Fibroblast of the aortic adventitia (primary cell): ENCODE measurements at places on chromosomes 7 and 10.

- DNase-seq, result peak; percentile 11
Measured at GRCh38 chr10:122258136-122259074, 12.7 kb upstream of the BTBD16 start.

DNA sequence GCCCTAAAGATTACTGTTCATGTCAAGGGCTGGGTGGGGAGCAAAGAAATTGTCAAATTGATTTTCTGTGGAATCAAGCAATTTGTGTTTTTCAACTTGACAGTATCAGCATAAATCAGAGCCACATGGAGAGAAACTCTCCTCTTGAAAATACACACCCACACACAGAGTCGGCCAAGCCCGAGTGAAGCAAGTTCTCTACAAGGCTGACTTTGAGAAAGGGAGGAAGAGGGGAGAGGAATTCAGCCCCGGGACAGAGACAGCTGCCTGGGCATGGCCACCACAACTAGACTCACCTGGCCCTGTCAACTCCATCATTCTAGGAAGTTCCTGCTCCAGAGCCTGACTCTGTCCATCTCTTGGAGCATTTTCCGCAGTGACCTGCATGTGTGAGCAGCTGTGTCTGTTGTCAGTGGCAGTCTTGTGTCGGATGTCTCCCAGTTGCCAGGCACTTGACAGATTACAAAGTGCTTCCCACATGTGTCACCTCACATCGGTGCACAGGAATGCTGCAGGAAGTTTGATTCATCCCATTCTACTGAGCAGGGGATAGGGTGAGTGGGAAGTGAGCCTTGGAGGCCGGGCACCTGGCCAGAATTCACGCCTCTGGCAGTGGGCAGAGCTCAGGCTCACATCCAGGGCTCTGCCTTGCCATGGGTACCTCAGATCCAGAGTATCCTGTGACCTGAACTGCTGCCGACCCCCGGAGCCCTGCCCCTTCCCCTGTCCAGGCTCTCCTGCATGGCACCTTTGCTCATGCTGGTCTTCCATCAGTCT lies 37.9 kb downstream of the ADAM12 start:
- DNase-seq, result peak; percentile 87

DNA sequence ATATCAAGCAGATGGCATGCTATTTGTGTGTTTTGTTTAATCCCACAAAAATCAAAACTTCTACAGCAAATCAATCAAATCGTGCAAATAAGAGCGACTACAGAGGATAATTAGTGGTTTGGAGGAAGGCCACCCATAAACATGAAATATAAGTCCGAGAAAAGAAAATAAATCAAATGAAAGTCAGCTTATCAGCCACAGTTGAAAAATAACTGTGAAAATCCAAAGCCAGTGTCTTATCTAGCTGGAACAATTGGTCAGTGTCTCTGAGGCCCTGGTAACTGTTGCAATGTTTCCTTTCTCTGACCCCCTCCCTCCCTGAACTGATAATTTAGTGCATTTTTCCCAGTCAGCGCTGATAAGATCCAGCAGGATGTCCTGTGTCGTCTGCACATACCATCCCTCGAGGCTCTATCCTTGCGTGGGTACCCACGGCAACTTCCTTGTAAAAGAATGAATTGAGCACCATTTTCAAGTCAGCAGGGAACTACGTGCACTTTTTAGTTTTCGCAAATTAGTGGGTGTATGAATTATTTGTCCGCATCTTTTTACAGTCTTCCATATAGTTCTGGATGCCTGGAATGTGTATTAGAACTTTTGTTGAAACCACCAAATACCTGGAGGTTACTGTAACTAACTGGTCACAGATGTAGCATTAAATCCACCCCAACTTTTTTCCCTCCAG lies 10.8 kb upstream of the JCAD start:
- DNase-seq, result peak; percentile 55

- DNase-seq, result peak; percentile 42
Measured at GRCh38 chr10:51095444-51095843, 21.2 kb downstream of the PRKG1 start.

DNA sequence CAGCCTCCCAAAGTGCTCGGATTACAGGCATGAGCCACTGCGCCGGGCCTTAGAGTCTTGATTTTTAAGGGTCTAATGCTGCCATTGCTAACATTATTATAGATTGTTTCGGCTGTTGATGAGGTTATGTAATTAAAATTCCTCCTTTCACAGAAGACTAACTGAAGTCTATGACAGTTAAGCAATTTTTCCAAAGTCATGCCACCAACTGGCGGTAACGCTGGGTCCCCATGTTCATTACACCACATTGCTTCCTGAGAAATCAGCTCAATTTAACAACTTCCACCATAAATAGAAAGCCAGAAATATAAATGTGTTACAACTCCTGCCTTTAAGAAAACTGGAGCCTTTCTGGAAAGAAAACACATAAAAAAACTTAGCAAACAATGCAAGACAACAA lies 3.5 kb downstream of the ERLIN1 start:
- no peak for DNase-seq

DNA sequence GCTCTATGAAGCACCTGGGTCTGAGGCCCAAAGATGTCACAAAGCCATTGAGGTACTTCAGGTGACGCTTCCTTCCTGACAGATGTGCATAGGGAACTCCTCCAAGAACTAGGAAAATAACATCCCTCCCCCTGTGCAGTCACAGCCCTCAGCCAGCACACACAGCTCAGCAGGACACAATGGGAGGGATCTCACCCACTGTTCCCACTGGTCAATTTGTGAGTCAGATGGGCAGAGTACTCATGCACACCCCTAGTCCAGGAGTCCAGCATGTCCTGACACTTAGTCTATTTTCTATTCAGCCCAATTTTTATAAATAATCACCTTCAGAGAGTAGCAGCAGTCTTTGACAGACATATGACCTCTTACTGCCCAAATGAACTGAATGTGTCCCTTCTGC lies 60.7 kb upstream of the PFKP start:
- no peak for DNase-seq

DNA sequence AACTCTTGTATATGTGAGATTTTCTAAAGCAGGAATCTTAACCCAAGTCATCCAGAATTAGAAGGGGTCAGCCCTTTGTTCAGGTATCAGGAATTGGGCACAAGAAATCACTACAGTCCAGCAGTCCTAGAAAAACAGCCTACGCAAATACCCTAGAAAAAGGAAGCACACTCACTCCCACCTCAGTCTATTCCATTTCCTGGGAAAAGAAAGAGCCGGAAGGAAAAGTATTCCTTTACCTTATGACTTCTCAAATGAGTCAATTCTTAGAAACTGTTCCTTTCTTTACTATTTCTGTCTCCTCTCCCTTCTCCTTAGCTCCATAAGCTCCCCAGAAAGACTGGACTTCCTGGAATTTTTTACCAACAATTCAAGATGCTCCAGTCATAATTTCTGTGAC lies 62.7 kb downstream of the DNAJC12 start:
- no peak for DNase-seq

DNA sequence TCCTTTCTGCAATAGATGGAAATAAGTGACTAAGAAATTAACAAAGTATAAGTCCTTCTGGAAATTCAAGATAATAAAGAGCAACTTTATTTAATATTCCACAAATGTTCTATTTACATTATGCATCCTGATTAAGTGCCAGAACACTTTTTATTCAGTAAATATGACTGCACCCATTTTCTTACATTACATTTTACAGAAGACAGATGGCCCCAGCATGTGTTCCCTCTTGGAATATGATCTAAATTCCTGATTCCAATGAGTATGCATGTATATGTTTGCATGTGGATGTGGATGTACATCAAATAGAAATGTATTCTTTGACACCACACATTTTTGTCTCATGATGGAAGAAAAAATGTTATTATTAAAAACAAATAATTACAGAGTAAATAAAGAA lies 628.7 kb upstream of the SEMA3D start:
- no peak for DNase-seq

- no peak for DNase-seq
Measured at GRCh38 chr7:7720193-7720592, 1.8 kb upstream of the RPA3 start.

GRCh38 chr7:125118444-125118843 lies 188.8 kb upstream of the POT1 start:
- no peak for DNase-seq

GRCh38 chr7:36775676-36776075 lies 51.4 kb upstream of the AOAH start:
- DNase-seq, result no peak

DNA sequence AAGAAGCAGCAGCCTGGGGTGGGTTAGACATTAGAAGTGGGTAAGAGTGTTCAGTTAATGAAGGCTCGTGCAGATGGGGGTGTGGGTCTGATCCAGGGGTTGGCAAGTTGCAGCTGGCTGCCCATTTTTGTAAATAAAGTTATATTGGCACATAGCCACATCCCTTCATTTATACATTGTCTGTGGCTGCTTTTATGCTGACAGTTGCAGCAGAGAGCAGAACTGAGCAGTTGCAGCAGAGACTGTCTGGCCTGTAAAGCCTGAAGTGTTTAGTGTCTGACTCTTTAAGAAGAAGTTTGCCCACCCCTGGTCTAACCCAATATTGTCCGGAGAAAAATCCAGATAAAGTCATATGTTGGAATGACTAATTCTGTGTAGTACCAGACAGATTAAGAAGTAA lies 38.1 kb downstream of the GLRX3 start:
- DNase-seq, result peak; percentile 8

DNA sequence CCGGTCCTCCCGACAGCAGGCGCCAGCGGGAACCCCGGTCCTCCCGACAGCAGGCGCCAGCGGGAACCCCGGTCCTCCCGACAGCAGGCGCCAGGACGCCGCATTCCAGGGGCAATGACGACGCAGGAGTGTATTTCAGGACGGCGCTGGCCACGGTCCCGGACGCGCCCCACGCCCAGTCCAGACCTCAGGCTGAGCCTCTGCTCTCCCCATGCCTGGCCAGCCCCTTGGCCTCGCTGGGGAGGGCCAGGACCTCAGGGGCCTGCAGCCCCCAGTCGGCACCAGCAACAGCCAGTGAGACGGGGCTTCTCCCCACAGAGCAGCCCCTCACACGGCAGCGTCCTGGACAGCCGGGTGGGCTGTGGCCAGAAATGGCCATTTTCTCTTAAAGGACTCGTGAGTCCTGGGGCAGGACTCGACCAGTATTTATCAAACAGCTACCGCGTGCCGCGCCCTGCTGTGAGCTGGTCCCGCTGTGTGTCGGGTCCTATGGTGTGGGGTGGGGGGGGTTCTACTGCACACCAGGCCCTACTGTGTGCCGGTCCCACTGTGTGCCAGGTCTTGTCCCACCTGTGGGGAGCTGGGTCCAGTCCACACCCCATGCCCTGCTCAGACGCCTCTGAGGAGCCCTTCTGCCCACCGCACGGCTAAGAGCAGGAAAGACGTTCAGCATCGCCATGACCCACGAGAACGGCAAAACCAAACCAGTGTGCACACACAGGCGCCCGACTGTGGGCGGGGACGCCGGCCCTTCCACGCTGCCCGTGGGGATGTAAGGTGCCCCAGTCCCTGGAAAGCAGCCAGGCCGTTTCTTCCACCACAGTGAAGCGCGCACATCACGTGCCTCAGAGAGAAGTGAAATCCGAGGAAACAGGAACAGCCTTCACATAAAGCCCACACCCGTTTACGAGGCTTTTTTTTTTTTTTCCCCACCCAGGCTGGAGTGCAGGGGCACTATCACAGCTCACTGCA lies 33.3 kb downstream of the GET4 start:
- DNase-seq, result peak; percentile 70

GRCh38 chr10:131621784-131622624 lies 278.8 kb upstream of the PPP2R2D start:
- no peak for DNase-seq

DNA sequence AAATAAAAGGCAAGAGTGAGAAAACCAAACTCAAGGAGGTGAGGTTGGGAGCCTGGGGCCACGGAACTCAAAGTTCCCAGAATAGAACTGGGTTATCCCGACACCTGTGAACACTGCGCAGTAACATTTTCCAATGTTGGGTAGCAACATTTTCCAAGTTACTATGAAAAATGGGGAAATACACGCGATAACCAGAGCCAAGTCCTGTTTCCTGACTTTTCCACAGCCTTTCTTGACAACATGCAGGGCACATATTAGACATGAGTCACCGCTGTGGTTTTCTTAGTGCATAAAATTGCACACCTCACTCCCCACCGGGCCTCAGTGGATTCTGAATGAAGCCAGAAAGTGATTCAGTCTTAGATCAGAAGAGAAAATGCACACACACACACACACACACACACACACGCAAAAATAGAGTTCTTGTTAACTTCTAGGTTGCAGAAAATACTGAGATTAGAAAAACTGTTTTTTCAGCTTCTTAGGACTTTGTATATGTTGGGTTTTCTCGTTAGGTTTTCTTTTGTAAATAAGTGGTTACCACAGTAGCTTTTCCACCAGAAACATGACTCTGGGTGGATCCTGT lies 70.0 kb downstream of the CAMK1D start:
- peak; percentile 100 for DNase-seq

- DNase-seq, result no peak
Measured at GRCh38 chr7:82012453-82012852, 242.6 kb upstream of the HGF start.

- DNase-seq, result no peak
Measured at GRCh38 chr10:107022600-107023354, 141.7 kb downstream of the SORCS1 start.

DNA sequence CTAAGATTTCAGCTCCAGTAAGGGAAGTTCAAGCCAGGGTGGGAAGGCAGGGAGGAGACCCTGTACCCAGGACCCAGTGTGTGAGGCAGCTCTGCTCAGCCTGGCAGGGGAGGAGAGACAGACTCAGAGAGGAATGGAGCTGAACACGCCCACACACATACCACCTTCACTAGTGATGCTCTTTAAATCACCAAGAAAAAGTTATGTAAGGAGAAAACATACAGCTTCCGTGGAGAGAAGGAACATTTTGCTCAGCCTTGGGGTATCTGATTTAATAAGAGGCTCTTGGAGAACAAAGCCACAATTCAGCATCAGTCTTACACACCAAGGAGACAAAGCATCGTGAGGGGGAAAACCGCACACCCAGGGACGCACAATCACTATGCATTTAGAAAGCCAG lies 62.9 kb downstream of the PRKAG2 start:
- DNase-seq, result no peak

DNA sequence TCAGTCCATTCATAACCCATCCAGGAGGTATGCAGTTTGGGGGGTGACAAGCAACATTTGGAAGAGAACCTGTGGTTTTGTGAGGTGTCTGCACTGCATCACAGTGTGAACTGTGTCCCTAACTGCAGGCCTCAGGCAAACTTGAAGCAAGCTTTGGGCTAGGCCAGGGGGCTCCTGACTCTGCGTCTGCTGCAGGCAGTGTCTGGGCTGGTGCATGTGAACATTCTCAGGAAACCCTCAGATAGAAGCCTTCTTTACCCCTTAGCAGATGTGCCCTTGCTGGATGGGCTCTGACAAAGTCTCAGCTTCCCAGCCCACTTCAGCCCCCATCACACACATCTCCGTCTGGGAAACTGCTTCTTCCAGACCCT lies 61.0 kb downstream of the VIPR2 start:
- DNase-seq, result no peak

DNA sequence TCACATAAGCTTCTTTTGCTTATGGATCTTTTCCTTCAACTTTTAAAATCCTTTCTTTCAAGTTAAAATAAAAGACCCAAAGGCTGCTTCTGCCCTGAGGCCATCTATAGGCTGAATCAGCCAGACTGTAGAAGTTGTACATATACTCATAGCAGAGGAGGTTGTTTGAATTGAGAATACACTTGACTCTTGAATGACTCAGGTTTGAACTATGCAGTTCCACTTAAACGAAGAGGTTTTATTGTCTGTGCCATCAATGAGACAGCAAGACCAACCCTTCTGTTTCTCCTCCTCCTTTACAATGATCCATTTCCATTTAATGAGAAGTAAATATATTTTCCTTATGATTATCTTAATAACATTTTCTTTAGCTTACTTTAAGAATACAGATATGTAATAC lies 5.8 kb downstream of the ZNF365 start:
- DNase-seq, result peak; percentile 63
